ENCODE measurements at places on chromosomes 6 and 20. TPM values are rescaled to one million over a fixed set of nuclear protein-coding genes. Genes with fewer than 3 reads are reported as not detected.
A peak's percentile ranks its signal among the peaks of the same experiment; 100 is the strongest.

KIAA0408 gene
- 1.4 TPM for polyA plus RNA-seq

PPP1R10 gene
- polyA plus RNA-seq: 21.2 TPM

GMNN gene
- 22.2 TPM for polyA plus RNA-seq

DNA sequence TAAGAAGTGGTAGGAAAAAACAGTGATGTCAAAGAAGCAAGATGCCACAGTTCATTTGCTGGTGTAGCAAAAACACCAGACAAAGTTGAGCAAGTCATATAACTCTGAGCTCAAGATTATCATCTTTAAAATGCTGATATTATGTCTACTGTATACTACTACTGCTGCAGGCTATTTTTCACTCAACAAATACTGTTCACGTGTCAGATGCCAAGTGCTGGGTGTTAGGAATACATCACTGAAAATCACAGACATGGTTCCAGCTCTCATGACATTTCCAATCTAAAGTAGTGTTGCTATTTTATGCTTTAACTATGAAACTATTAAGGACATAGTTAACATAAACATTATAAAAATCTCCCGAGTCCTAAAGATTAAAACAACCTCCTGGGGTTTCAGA, 163.0 kb downstream of the NKAIN2 start:
- no peak for DNase-seq

- no peak for DNase-seq
Measured at GRCh38 chr6:119497988-119498727, 148.6 kb upstream of the MAN1A1 start.

KIFC1 gene
- polyA plus RNA-seq: 40.6 TPM

- no peak for DNase-seq
Measured at GRCh38 chr6:19866173-19866984, 29.2 kb downstream of the ID4 start.

- DNase-seq: no peak
Measured at GRCh38 chr6:165961233-165961632, 206.4 kb downstream of the TBXT start.

CAGE1 gene
- not detected for polyA plus RNA-seq

PRL gene
- polyA plus RNA-seq: not detected

CLVS2 gene
- polyA plus RNA-seq: 0.02 TPM

- DNase-seq: no peak
Measured at GRCh38 chr6:139418481-139419132, 44.2 kb upstream of the CITED2 start.

- DNase-seq: no peak
Measured at GRCh38 chr20:56733967-56734366, 104.9 kb downstream of the TFAP2C start.

DNA sequence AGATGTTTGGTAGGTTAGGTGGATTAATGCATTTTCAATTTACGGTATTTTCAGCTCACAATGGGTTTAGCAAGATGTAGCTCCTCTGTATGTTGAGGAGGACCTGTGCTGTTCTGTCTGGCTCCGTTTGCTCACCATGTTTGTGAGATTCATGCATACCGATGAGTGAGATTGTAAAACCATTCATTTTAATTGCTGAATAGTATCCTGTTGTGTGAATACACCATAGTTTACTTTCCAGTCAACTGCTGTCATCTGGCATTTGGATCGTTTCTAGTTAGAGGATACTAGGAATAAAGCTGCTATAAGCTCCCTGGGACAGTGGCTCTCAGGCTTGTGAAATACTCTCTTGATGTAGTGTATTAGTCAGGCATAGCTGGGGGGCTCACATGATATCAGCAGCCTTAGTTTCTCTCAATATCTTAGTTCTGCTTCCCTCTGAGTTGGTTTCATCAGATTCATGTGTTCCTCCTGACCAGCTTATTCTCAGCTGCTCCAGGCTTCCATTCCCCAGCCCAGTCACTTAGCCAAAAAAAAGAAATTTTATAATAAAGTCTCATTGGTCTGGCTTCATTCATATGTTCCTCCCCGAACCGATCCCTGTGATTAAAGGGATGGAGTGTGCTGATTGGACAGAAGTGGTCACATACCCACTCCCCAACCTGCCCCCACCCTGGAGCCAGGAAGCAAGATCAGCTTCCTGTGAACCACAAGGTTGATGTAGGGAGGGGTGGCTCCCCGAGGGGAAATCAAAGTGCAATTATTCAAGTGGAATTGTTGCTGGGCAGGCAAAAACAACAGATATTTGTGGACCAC, 10.9 kb upstream of the B4GALT5 start:
- peak; percentile 34 for DNase-seq

ARG1 gene
- polyA plus RNA-seq: not detected

GRCh38 chr6:117494694-117495318, 12.3 kb downstream of the DCBLD1 start:
- no peak for DNase-seq

GRCh38 chr6:149278997-149279396, 38.5 kb upstream of the TAB2 start:
- no peak for DNase-seq

DNA sequence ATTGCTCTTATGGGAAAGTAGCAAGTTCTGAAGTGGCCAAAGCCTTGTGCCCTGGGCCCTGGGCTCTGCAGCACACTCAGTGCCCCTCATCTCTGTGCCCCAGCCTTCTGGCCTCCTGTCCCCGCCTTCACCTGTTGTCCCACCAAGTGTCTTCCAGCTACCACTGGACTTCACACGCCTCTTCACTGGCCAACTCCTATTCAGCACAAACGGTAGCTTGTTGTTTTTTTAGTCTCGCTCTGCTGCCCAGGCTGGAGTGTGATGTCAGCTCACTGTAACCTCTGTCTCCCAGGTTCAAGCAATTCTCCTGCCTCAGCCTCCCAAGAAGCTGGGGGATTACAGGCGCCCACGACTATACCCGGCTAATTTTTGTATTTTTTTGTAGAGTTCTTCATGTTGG, 4.8 kb downstream of the CCHCR1 start:
- DNase-seq: no peak

- DNase-seq: no peak
Measured at GRCh38 chr6:41232667-41233066, 4.5 kb downstream of the TREML4 start.

GRCh38 chr20:50762435-50763220, 31.2 kb downstream of the PARD6B start:
- DNase-seq: peak; percentile 76

MAK gene
- not detected for polyA plus RNA-seq

- DNase-seq: peak; percentile 71
Measured at GRCh38 chr6:116034327-116034726, 26.4 kb downstream of the FRK start.

DNA sequence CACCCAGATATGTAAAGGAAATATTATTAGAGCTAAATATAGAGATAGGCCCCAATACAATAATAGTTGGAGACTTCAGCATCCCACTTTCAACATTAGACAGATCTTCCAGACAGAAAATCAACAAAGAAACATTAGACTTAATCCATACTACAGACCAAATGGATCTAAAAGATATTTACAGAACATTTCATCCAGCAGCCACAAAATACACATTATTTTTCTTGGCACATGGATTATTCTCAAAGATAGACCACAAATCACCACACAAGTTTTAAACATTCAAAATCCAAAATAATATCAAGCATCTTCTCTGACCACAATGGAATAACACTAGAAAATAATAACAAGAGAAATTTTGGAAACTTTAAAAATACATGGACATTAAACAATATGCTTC, 1159.1 kb upstream of the CITED2 start:
- no peak for DNase-seq

DAAM2 gene
- 11.2 TPM for polyA plus RNA-seq

- DNase-seq: no peak
Measured at GRCh38 chr20:22438346-22438745, 146.0 kb downstream of the FOXA2 start.

DNA sequence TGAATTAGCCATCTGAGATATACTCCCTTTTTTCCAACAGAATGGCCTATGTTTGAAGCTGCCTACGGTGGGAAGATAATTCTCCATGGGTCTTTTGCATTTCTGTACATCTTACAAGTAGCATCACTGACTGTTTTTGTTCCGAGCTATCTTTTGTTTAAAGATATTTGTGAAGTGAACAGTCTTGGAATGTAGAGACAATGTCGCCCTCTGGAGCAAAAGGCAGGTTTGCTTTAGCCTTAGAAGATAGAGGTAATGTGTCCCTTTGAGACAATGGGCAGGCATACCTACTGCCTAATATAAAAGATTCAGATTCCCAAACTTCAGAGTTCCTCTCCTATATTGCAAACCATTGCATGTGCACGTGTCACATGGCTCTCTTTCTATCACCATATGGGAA, 347.8 kb upstream of the CNR1 start:
- DNase-seq: no peak

CRIP3 gene
- polyA plus RNA-seq: not detected

CTSA gene
- polyA plus RNA-seq: 312 TPM

DNA sequence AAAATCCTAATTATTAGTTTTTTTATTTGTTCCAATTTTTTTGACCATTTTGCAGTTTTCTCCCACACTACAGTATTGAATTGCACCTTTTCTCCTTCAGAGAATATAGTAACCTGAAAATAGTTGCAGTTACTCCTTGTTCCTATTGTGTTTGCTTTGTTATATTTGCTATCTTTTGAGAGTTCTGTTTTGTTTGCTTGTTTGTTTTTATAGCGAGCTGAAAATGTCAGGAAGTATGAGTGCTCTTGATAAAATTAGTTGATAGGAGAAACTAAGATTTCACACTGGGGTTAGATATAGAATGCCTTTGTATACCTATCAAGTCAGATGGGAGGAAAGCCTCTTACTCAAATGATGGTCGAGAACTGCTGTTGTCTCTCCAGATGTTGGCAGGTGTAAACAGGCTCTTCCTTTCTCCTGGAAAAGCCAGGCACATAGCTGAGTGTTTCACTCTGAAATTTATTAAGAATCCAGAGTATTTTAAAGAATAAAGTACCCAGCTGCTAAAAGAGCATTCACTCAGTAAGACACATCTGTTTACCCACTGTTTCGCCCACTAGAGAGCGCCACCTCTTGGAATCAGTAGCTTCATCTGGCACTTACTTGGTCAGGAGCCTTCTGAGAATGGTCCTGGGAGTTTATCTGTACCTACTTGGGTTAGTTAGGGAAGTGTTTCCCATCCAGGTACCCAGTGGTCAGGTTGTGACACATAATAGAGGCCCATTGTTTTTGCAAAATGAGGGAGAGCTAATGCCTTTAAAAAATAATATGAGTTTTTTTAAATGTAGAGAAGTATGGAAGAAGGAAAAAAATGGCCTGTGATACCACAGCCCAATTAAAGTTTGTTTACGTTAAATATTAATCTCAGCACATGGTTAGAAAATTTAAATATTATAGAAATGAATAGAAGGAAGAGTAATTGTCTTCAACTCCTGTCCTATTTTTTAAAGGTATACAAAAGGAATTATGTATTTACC, 11.2 kb downstream of the NT5DC1 start:
- DNase-seq: peak; percentile 44

DNA sequence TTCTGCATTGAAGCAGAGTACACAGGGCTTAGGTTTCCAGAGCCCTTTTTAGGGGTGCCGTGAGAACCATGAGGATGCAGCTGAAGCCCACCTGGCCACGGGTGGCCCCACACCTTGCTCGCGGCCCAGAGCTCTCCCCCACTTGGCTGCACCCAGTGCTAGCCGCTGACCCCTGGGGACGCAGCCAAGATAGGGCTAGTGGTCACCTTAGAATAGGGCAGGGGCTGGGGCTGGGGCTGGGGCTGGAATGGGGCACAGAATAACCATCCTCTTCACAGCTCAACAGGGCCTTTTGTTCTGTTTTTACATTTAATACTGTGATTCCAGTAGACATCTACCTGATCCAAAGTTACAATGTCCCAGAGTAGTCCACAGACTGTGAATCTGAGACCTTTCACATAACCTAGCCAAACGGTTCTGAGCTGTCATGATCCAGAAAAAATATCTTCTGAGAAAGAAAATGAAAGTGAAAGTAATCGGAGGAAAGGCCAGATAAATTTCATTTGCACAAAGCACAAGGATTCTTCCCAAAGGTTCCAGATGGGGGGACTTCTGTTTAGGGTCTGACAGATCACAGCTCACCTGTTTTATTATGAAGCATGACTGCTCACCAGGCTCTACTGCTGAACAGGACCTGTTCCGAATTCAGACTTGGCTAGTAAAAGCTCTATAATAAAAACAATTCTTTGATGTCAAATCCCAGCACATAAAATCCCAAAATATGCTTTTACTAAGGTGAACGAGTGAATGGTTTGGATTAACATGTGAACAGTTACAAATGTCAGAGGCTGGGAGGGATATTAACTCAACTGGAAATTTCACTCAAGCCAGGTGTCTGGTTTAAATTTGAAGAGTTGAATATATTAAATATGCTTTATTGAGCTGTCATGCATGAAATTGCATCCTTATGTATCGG, 401.9 kb downstream of the THBS2 start:
- DNase-seq: no peak

TMEM74B gene
- polyA plus RNA-seq: 0.03 TPM

THBD gene
- polyA plus RNA-seq: 0.07 TPM

DNA sequence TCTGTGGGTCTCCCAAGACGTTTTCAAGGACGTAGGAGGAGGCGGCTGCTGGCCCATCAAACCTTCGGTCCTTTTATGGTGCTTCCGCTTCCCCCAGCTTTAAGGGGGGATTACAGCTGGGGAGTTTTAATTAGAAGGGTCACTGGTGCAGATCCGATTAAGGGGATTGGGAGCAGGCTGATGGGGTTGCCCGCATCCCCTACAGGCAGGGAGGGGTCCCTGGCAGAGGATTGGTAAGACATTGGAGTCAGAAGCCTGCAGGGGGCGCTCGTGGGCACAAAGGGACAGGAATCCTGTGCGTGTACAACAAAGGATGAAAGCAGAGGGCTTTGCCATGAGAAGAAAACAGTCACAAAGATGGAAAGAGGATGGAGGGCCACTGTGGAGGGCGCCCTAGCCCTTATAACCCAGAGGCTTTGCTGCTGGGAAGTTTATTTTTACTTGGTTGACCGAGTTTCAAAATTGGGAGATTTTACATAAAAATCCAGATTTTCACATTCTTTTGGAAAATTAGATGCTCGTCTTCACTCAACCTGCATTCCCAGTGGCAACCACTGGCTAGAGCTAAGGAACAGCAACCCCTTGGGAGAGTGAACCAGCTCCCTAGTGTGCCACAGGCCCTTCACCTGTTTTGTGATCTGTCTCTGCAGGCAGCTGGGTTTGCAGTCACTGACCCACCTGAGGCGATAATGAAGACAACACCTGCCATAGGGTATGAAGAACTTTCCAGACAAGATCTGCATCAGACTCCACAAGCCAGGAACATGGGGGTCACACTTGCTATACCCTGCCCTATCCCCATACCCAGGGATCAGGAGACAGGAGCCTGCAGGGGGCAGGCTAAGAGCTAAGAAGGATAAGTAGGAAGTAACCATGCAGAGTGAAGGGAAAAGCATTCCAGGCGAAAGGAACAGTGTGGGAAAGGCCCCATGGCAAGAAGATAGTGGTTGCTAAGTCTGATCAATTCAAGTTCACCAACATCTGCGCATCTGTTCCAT, 97.7 kb downstream of the KCNB1 start:
- DNase-seq: peak; percentile 26

Data from IMR-90 (cell line).